ENCODE measurements at places on chromosomes 4 and X.

- no peak for DNase-seq
Measured at GRCh38 chrX:69089203-69089602, 76.0 kb downstream of the PJA1 start.

- DNase-seq: no peak
Measured at GRCh38 chrX:112235547-112235946, 153.0 kb upstream of the TRPC5 start.

- no peak for DNase-seq
Measured at GRCh38 chrX:21749924-21750323, 8.0 kb downstream of the SMPX start.

DNA sequence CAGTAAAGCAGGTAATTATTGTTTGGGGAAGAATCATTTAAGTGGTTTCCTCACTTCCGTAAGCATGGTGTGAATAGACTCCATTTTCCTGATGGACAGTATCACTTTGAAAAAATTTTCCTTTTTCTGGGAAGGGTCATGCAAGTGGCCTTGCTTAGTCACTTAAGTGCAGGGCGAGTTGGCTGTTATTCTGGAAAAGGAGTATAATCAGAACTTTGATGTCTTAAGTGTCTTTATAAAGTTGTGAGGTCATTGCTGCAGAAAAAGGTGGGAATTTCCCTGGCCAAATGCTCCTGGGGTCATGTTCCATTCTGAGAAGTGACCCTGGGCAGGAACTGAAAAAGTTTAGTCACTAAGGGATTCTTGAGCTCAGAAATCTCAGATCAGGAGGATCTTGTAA lies 146.1 kb upstream of the OTUD4 start:
- DNase-seq: no peak

DNA sequence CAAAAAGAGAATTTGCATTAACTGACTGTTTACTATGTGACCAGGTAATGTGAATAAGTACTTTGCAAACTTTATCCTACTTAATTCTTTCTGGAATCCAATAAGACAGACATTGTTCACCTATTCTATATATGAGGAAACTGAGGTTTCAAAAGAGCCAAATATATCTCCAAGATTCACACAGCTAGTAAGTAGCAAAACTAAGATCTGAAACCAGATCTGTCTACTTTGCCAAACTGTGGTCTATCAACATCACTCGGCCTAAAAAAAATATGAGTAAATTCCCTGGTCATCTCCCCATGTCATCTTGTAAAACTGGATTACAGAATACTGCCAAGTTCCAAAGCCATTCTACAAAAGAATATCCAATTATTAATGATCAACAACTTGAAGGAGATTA lies 52.8 kb downstream of the ANAPC10 start:
- DNase-seq: no peak

DNA sequence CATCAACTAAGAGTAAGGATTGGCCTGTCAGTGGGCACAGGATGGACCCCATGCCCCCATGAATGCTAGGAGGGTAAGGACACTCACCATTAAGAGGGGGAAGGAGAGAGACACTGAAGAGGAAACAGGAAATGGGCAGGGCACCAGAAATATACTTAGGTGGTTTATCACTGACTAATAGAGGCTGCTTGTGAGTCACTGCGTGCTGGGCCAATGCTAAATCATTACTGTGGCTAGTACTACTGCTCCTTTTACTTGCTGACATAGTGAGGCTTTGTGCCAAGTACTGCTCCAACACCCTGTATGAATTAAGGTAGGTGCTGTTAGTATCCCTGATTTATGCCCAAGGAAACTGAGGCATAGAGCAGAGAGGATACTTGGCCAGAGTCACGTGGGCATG lies 130.4 kb upstream of the FRMPD4 start:
- DNase-seq: no peak

DNA sequence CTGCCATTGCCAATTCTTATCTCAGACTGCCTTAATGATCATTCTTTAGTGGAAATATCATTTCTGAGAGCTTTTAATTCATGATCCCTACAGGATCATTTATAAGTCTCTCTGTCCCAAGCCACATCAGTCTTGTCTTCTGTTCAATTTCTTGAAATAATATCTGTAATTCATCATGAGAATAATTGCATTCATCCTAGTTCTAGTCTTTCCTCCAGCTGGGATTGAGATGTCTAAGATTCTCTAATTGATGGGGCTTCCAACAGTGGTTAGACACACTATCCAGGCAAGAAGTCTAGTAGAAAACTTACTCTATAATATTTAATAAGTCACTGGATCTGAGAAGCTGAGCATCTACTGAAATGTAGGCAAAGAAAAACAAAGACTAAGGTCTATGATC lies 854.7 kb upstream of the ADGRL3 start:
- DNase-seq: no peak

DNA sequence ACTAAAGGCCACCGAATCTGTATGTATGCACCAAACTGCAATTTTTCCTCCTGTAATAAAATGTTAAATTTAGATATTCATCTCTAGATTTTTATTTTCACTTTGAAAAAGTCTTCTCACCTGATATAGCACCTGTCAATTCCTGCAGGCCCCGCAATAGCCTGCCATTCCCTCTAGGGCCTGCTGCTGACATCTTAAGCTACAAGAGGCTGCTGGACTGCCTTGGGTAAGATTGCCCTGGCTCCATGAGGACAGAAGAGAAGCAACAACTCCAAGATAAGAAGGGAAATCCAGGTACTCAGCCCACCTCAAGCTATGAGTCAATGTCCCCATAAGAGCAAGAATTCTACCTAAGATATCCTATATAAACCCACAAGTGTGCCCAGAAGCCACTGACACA lies 230.2 kb upstream of the AGTR2 start:
- DNase-seq: no peak

- no peak for DNase-seq
Measured at GRCh38 chr4:180098586-180098985, 2144.6 kb upstream of the TENM3 start.

GRCh38 chr4:125303058-125303457 lies 11.7 kb upstream of the FAT4 start:
- no peak for DNase-seq

DNA sequence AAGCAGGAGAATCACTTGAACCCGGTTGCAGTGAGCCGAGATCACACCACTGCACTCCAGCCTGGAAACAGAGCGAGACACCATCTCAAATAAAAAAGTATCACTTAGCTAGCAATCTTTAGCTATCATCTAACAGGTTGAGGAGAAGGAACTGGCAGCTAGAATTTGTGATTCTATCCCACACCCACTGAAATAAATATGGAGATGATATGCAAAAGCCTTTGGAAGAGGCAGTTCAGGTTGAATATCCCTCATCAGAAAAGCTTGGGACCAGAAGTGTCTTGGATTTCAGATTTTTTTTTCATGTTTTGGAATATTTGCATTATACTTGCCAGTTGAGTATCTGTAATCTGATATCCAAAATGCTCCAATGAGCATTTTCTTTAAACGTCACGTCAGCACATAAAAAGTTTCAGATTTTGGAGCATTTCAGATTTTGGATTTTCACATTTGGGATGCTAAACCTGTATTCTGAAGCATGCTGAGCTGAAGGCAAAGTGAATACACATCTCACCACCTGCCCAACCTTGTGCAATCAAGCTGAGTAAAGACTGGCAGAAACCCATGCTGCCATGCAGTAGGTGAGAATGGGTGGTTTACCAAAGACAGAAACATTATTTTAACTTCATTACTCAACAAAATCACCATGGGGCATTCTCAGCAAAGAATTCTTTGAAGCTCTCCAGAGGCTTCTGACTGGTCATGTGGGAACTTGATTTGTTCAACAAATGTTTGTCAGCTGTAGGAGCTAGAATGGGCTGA lies 159.3 kb downstream of the SH3KBP1 start:
- DNase-seq: no peak

- DNase-seq: no peak
Measured at GRCh38 chr4:102640669-102641068, 120.1 kb downstream of the MANBA start.

GRCh38 chr4:145340071-145340675 lies 141.5 kb upstream of the SMAD1 start:
- no peak for DNase-seq

DNA sequence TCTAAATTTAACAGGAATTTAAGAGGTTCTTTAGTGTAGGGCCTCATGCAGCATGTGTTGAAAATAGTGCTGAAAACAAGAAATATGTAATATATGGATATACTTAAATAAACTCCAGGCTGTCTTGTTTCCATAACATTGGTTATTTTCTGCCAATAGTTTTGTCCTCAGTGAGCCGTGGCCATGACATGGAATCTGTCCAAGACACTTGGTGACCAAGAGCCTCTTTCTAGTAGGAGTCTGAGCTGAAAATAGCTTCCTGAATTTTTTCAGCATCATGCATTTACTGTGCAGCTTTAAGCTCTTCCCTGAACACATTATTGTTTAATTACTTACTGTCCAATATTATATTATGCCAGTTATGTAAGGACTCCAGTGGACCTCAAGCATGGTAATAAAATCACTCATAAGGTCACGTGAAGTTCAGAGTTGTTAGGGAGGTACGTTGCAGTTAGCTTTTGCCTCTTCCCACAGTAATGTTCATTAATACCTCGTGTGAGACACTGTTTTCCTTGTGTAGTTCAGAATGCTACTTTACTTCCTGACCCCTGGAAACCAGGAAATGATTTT lies 488.2 kb downstream of the GRID2 start:
- no peak for DNase-seq

All from islet precursor cell (in vitro differentiated cells).